ENCODE measurements at places on chromosomes 7 and 10. TPM values are rescaled to one million over a fixed set of nuclear protein-coding genes. Genes with fewer than 3 reads are reported as not detected.

DNA sequence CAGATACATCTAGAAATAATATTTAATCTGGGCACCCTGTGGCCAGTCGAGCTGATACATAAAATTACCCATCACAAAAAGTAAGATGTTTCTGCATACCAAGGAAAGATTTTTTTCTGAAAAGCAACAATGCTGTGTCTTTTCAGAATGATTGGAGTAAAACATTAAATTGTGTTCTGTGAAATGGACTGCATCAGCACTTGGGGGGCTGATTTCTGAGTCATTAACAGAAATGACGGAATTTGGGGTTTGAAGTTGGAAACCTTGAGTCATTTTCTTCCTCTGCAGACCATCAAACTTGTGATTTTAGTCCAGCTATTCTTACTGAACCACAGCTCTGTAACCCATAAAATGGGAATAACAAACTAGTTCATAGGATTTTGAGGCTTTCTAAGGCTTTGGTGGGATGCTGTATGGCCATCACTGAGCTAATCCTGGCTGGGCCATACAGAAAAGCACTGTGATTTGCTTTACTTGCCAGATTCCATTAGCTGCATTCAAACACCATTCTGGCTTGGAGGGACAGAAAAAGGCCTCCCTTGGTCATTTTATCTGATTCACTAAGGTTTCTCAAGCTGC, 739.4 kb upstream of the IGFBP3 start:
- DNase-seq, result no peak
- H3K4me1 ChIP-seq, result no peaks in the 10 kb centered on the region
- H3K4me3 ChIP-seq, result no peak overlapping the region

DNA sequence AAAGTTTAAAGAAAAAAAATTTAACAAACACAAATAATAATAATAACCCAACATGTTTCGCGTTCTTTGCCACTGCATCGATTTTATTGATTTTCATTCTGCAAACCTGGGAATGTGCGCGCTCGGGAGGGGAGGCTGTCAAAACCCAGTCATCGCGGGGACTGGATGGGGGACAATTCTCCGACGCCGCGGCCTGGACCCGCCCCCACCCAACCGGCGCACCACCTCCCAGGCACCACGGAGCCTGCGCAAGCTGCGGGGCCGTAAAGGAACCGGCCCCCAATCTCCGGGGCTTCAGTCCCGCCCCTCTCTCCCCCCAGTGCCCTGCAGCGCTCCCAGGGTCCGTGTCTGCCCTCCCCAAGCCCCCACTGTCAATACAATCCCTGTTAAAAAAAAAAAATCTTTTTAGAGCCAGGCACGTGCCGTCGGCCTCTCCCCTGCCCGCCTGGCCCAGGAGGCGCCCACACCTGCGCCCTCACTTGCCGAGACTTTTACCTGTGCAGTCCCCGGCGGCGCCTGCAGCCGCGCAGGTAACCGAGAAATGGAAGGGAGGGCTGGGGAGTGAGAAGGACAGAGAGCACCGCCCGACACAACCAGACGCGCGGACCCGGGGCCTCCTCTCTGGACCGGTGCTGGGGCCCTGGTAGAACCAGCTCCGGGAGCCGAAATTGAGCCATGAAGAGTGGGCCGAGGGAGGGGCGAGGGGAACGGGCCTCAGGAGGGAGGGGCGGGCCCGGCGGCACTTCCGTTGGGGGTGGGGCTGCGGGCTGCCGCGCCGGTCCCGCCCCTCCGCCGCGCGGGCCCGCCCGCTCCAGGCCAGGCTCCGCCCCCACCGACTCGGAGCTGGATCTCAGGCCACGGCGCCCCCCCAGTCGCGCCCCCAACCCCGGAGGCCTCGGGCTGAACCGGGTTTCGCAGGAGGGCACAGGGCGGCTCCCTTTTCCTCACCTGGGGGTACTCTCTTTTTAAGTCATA, 7.6 kb upstream of the ZNF503 start:
- peak overlapping the region; percentile 82 for H3K4me3 ChIP-seq
- H3K4me1 ChIP-seq, result peaks cover 21% of the 10 kb centered on the region
- no peaks in the 10 kb centered on the region for H3K36me3 ChIP-seq

GRCh38 chr7:47420122-47420780, 161.7 kb downstream of the TNS3 start:
- peaks cover 33% of the 10 kb centered on the region for H3K36me3 ChIP-seq
- H3K4me3 ChIP-seq, result no peak overlapping the region
- H3K27me3 ChIP-seq, result no peaks in the 10 kb centered on the region

DNA sequence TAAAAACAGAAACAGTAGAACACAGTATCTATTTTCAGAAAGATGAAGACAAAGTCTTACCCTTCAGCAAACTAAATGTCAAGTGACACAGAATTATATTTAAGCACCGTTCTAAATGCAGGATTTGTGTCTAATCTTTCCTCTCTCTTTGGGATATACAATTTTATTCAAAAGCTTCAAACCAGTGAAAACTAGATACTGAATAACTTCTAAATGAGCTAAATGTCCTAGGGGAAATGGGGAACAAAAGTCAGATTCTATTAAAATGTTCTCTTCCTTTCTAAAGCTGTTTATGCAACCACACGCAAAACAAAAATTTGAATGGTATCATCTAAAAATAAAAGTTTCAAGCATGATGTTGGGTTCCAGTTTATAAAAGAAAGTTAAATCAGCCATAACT, 136.4 kb upstream of the AOAH start:
- H3K27ac ChIP-seq, result no peak overlapping the region
- no peak overlapping the region for H3K4me3 ChIP-seq
- H3K4me1 ChIP-seq, result no peaks in the 10 kb centered on the region
- H3K36me3 ChIP-seq, result no peaks in the 10 kb centered on the region
- no peaks in the 10 kb centered on the region for H3K27me3 ChIP-seq

DNA sequence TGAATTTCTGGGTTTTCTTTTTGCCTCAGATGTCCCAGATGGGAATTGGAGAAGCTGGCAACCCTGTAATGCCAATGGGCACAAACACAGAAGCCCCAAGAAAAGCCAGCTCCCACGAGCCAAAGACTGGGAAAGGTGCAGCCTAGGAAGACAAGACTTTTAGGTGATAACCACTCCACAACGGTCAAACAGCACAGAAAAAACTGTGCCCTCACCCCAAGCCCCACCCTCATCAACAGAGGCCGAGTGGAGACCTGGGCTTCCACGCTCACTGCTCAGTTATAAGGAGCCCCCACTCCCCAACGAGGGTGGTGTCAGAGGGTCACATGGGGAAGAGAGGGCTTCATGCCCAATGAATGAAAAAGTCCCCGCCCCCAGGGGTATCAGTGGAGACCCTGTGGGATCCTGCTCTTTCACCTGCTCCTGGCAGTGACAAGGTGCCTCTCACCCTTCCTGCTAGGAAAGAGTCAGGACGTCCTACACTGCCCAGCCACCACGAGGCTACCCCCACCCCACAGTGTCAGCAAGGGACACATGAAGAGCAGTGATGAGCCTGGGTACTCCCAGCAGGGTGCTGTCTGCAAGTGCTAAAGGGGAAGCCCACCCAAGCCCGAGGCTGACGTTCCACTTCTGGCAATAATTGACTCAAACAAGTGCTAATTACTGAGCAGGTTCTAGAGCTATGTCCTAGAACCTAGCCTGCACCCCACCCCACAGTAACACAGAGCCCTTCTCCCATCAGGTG, 8.3 kb downstream of the TMEM273 start:
- no peak overlapping the region for H3K4me3 ChIP-seq
- H3K36me3 ChIP-seq, result no peaks in the 10 kb centered on the region
- no peak overlapping the region for H3K27ac ChIP-seq
- no peak for DNase-seq

The KLF14 gene
- total RNA-seq, result not detected

The CYP2C19 gene
- total RNA-seq, result not detected
